ENCODE measurements at places on chromosomes 12 and 14.

- no peak for DNase-seq
Measured at GRCh38 chr14:34450542-34450915, 11.5 kb downstream of the SPTSSA start.

DNA sequence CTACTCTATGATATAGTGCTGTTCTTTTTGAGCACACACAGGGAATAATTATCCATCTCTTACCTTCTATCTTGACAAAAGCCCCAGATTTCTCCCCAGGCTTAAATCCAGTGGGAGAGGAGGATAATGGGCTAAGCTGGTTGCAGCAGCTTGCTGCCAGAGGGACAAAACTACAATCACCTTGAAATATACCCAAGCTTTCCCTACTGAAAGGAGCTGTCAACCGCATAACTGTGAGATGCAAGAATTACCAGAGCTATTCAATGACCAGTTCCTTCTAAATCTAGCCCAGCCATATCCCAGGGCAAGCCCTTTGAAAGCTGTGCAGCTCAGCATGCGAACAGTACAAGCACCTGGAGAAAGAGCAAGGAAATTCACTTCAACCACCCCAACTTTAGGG is 943 bp upstream of the MGAT4C start:
- DNase-seq, result no peak

GRCh38 chr12:9380650-9381049 is 172.5 kb upstream of the PZP start:
- DNase-seq, result no peak

DNA sequence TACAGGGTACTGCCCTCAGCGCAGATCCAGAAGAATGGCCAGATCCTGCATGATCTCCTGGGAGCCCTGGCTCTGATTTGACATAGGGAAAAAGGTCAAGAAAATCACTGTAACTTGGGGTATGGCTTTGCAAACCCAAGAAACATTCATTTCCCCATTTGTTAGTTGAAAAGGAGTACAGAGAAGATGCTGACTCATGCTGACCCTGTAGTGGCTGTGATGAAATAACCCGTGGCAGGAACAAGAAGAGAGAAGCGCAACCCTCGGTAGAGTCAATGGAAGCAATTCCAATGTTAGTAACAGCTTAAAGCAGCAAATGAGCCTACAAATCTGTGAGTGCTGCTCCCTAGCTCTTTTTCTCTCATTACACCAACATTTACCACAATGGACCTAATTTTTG is 281.6 kb upstream of the NPAS3 start:
- DNase-seq, result no peak

DNA sequence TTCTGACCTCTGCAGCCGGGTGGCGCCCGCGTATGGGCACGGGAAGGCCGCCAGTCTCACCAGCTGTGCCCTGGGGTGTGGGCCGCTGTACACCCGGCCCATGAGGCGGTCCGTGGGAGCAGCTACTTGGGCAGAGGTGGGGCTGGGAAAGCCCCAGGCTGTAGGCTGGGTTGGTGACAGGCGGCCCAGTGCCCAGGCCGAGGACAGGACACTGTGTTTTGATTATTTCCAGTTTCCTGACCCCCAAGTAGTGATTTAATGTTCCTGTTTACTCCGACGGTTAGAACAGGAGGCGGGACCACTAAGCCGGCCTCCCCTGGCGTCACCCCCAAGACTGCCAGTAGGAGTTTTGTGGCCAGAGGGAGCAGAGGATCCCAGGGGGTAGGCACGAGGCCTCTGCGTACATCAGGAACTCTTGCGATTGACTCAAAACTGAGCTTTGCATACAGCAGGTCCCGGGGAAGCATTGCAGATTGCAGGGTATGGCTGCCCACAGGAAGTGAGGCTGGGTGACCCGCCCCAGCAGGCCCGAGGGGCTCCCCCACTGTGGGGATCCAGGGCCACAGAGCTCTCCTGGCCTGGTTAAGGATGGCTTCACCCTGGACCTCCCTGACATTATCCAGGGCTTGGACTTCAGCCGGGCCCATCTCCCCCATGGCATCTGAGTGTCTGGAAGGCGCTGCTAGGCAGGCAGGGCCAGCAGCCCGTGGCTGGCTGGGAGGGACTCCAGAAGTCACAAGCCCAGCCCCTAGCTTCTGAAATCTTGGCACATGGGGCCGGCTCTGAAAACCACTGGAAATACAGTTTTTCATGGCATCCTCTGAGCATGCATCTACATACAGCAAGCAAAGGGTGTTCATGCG is 42.5 kb upstream of the DIO3 start:
- DNase-seq, result no peak

- no peak for DNase-seq
Measured at GRCh38 chr14:76498976-76499375, 123.0 kb downstream of the ESRRB start.

GRCh38 chr14:91398707-91399106 is 18.9 kb downstream of the CCDC88C start:
- no peak for DNase-seq

DNA sequence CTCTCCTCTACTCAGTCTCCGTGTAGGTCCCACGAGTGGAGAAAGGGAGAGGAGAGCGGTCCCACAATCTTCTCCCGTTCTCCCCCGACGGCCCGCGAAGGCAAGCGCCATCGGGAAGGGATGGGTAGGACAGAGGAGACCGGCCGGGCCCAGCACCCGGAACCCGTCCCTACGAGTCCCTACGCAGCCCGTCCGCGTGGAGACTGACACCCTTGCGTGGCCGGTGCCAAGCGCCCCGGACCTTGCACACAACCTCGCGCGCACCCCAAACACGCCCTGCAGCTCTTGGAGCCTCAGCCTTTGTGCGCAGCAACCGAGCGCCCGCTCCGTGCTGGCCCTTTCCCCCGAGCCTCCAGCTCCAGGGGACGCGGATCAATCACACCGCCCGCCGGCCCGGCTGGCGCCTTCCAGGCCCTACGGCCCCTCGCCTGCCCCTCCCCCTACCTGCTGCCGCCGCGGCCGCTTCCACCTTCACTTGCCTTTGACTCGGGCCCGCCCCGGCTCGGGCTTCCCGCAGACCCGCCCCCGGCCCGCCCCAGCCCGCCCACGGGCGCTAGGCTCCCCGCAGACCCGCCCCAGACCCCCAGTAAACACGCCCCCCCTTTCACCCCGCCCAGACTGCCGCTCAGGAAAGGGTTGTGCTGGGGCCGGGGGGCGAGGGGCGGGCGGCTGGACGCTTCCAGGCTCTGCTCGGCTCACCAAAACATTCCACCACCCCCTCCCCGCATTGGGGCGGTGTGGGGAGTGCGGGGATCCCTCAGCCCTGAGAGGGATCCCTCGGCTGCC is at the start of gene NDRG2:
Gene NDRG2 (minus strand): TSS at position 477 of the 786 bp plus-strand sequence. CDS start 1,746 bp downstream, outside the sequence.
- peak; percentile 94 for DNase-seq

GRCh38 chr14:55926007-55926406 is 192.2 kb upstream of the PELI2 start:
- DNase-seq, result no peak

DNA sequence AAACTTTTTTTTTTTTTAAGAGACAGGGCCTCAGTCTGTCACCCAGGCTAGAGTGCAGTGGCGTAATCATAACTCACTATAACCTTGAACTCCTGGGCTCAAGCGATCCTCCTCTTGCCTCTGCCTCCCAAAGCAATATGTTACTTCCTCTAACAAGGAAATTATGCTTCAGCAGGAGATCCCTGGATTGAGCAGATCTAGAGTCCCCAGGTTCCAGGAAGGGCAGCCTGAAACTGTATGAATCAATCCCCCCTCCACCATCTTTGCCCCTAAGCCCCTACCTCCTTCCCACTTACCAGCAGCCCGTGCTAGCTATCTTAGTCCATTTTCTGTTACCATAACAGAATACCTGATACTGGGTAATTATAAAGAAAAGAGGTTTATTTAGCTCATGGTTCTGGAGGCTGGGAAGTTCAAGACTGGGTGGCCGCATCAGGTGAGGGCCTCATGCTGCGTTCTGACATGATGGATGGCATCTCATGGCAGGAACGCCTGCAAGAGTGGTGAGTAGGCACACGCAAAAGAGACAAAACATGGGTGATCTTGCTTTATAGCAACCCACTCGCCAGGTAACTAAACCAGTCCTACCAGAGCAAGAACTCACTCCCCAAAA is 5.0 kb downstream of the TAMALIN start:
- no peak for DNase-seq

GRCh38 chr12:1877169-1877878 is 41.1 kb downstream of the CACNA2D4 start:
- DNase-seq, result no peak

DNA sequence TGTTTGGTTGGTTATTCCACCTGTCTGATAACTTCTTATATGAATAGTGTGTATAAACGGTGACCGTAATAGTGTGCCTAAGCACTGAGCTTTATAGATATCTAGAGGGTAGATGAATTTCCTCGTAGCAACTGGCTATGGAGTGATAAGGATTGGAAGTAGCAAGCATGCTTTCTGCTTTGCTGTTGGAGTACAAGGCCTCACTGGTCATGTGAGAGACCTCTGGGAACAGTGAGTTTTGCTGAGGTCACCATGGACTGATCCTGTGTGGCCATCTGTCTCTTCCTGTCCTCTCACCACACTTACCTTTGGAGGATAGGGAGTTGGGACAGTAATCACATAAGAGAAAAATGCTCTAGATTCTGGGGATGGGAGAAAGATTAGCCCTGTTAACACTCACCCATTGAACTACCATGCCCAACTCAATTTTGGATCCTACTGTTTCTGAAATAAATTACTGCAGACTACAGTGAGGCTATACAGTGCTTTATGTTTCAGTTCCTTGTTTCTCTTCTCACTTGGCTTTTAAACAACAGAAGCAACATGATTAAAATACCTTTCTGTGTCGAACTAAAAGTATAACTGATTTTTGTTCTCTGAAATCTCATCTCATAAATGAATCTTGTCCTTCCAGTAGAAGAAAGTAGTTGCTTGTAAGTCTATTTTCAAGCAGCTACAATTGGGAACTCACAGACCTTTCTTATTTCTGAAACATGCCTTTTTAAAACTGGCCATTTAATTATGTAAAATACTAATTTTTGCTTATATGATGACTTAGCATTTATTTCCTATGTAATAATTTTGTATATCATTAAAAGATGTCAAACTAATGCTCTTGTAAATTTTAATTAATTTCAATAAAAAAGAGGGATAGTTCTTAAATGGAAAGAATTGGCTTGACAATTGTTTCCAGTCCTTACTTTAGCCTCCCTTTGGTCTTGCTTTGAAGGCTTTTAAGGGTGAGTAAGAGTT is 8.3 kb downstream of the TMX1 start:
- DNase-seq, result no peak

GRCh38 chr12:108316176-108317086 is 22.7 kb downstream of the CMKLR1 start:
- DNase-seq, result no peak

DNA sequence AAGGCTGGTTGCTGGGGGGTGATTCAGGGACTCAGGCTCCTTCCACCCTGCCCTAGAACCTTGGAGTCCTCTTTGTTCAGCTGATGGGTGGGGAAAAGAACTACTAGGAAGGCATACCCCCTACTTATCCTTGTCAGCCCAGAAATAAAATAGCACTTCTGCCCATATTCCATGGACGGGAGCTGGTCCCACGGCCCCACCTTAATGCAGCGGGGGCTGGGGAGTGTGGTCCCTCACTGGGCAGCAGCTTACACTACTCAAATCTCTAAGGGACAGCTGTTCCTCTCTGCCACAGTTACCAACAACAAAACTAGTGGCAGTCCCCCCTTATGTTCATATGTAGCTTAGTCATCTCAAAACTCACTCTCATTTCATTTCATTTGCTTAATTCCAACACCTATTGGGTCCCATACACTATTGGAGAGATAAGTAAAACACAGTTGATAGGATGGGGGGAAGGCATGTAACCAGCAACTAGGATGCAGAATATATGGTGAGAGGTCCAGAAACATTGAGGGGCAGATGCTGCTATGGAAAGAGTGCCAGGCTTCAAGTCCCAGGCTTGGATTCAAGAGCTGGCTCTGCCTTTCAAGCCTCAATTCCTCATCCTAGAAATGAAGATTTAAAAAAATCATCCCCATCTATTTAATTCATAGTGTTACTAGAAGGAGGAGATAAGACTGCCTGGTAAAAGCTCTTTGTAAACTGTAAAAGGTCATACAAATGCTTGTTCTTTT is 83.7 kb upstream of the RIC8B start:
- no peak for DNase-seq

DNA sequence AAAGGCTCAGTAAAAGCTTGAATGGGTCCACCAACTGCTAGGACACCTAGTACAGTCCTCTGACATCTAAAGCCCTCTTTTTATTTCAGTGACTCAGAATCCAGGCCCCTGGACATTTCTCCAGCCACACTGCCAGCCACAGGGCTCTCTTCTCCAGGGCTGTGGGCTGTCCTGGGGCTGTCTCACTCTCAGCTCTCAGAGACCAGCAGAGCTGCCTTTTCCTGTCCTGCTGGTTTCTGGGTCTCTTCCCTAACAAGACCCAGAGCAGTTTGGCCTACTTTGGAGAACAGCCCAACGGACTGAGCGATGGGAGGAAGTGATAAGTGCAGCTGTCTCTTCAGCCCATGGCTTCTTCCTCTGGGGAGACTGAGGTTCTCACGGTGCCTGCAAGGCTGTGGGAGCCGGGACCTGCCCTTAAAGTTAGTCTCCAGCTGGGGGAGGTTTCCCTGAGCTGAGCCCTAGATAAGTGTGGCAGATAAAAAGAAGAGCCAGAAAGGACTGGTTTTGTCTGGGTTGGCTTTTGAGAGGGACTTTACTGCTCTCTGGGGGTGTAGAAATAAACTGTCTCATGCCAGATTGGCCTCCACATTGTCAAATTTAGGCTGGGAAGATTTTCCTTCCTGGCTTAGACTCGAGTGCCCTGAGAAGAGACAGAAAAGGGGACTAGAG is 979.8 kb downstream of the VRK1 start:
- DNase-seq, result no peak

GRCh38 chr12:2803635-2804392 is 8.7 kb upstream of the ITFG2 start:
- no peak for DNase-seq

DNA sequence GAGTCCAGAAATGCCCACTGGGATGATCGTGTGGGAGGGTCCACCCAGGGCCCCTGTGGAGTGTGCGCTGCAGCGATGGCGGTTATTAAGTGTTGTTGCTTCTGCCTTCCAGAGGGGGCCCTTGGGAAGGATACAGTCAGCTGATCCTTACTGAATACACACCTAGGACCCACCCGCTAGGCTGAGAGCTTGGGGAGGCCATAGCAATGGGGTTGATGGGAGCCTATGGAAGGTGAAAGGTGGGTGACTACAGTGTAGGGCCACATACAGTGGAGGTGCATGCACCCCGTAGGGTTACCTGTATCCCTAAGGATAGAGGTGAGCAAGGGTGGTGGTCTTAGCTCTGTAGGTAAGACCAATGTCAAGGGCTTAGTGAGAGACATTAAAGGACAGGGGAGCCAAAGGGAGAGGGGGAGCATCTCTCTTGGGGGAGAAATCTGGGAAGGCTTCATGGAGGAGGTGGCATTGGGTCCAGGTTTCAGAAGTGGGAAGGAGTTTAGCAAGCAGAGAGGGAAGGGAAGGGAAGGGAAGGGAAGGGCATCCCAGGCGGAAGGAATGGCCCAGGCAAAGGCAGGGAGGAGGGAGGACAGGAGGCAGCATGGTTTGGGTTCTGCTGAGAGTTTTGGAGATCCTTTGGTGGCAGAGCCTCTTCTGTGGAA is 73.1 kb upstream of the RIN3 start:
- no peak for DNase-seq

GRCh38 chr14:47657143-47657542 is 18.3 kb downstream of the MDGA2 start:
- no peak for DNase-seq

- no peak for DNase-seq
Measured at GRCh38 chr12:104603545-104603973, 146.8 kb downstream of the CHST11 start.

Data from nephron progenitor cell (in vitro differentiated cells).